CD4-positive, alpha-beta T cell treated with Interleukin-6 at 100 ng/mL for 8 hours (primary cell): ENCODE measurements at places on chromosomes 7 and 10.

DNA sequence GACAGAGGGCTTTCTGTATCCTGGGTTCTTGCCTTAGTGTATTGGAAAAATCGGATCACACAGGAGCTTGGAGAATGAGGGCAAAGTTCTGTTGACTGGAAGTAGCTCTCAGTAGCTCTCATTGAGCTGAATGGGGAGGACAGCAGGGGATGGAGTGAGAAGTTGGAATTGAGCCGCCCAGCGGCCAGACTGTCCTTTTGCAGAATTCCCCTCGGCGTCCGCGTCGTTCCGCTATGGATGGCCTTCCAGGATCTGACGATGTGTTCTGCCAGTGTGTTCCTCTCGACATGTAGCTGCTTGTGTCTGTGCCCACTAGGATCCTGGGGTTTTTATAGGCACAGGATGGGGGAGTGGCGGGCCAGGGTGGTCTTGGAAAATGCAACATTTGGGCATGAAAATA lies 351.8 kb upstream of the SEMA3A start:
- no peak for DNase-seq

- no peak for DNase-seq
Observed at GRCh38 chr10:115335366-115335765, 242.2 kb downstream of the ATRNL1 start.

DNA sequence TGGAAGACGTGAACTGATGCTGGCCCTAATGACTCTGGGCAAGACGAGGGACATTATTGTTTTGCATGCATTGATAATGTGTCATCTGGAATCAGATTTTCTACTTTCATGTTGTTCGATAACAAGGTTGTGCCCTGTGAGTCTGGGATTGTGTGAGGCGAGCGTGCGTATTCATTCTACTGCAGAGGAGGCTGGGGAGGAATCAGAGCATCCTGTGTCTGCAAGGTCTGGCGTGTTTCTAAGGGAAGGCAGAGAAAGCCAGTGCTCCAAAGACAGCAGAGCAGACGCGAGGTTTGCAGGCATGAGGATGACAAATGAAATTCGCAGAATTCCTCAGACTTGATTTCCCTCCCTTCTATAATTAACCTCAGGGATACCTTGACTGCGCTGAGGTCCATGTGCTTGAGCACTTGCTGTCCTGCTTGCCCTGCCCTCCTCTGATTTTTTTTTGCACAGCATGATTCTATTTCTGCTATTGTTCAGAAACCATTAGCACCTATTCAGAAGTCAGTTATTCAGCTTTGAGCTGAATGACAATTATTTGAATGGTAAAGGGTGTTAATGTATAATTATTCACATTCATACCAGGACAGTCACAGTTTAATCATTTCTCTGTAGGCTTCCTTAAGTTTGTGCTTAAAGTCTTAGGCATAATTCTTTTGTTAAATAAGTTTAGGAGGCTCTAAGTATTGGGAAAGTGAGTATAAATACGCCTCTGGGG lies 233.6 kb downstream of the EBF3 start:
- no peak for DNase-seq

DNA sequence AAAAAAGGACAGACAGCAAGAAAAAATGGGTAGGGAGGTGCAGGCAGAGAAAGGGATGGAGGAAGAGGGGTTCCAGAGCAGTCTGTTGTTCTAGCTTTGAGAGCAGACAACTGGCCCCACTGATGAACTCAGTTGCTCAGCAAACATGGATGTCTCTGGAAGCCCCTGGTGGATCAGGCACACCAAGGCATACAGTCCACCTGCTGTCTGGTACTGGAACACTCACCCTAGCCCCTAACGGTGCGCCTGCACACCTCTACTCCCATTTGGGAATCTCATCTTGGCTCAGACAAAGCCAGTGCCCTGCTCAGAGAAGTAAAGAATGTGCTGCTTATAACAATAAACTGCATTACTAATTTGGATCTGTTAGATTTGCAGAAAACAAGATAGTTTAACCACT lies 7.7 kb downstream of the MACROH2A2 start:
- DNase-seq: no peak

GRCh38 chr7:116145245-116145852 lies 65.0 kb upstream of the TES start:
- DNase-seq: no peak

DNA sequence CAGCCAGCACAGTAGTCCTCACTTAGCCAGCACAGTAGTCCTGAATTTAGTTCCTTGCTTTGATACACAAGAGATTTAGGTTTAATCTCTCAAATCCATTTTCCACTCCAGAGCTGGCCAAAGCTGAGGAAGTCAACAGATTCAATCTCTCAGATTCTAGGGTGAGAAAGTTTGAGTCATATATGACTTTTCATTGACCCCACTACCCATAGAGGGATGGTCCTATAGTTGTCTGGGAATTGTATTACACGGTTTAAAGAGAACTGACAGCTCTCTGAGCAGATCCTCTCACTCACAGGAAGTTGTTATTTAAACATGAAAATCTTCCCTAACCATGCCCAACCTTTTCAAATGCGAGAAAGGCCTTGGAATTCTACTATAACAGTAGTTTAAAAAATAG lies 641.8 kb upstream of the SEMA3D start:
- DNase-seq: no peak

DNA sequence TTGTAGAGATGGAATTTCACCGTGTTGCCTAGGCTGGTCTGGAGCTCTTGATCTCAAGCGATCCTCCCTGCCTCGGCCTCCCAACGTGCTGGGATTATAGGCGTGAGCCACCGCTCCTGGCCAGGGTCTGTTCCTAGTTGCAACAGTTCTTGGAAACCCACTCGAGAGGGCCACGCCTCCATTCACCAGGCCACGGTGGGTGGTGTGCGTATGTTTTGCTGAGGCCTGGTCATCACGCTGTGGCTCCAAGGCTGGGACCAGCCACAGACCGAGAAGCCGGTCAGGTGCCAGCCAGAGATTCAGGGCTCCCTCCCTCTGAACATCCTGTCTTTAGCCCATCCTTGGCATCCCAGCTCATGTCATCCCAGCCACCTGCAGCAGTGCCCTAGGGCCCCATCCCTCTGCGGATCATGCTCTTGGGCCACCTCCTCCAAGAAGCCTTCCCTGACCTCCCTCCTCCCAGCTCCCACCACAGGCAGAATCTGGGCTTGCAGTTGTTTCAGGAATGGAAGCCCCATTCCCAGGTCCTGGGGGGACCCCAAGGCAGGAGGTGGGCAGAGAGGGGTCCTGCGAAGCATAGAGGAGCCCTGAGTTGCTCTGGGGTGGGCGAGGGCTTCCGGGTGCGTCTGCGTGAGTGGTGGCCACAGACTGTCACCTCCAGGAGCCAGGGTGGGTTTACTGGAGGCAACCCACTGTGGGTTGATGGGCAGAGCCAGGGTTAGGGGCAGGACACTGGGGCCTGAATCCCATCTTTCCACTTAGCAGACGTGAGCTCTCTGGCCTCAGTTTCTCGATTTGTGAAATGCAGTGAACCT lies 5.2 kb downstream of the LAT2 start:
- no peak for DNase-seq

DNA sequence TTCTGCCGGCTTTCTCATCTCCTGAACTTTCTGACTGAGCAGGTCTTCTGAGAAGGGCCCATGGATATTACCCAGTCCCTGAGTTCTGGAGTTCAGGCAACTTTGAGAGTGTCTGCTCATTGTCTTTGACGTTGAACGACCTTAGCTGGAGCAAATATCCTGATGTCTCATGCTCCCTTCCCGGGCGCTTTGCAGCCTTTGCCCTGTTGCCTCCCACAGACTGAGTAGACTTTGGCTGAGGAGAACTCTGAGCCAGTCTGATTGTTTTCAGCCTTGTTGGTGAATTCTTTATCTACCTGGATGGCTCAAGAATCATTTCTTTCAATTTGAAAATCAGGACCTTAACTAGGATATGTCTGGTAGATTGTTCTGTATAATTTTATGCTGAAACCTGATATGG lies 353.7 kb downstream of the GLRX3 start:
- no peak for DNase-seq

- peak; percentile 21 for DNase-seq
Observed at GRCh38 chr7:4682621-4683042, 537 bp downstream of the FOXK1 start.

GRCh38 chr10:114077815-114078219 lies 34.2 kb downstream of the ADRB1 start:
- no peak for DNase-seq

- DNase-seq: no peak
Observed at GRCh38 chr10:24249829-24250415, 41.0 kb downstream of the KIAA1217 start.

GRCh38 chr7:46178661-46179060 lies 257.6 kb upstream of the IGFBP3 start:
- DNase-seq: no peak

GRCh38 chr10:69483963-69484362 lies 32.7 kb downstream of the TSPAN15 start:
- no peak for DNase-seq

DNA sequence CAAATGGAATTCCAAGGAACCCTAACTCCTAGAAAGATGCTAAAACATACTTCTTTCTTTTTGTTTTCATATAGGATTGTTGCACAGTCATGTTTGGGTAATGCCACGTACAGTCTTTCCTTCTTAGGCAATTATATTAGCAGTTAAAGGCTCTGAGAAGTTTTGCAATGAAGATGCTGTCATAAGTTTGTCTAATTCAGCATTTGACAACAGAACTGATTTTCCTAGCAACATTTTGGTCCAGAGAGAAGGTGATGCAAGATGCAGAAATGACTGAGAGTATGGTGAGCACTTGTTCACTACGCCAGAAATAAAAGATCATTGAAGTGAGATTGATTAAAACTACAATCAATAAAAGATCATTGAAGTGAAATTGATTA lies 184.0 kb upstream of the PLXNA4 start:
- no peak for DNase-seq

DNA sequence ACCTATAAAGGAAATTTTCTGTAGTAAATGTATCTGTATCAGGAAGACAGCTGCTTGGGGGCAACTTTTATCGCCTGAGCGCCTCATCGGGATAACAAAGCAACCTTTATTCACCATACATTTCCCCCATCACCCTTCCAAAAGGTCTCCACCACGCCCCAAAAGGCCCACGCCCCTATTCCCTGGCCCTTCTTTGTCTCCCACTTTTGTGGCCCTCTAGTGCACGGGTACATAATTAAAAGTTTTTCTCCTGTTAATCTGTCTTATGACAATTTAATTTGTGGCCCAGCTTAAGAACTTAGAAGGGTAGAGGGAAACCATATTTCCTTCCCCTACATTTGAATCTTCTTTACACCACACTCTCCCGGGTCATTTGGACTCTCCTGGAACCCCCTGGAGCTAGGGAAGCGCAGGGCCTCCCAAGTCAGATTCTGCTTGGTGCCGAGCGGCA lies 625 bp downstream of the RP9 start:
- no peak for DNase-seq

GRCh38 chr7:135831455-135832195 lies 83.0 kb upstream of the FAM180A start:
- DNase-seq: peak; percentile 37

GRCh38 chr7:75688200-75689136 lies 50.3 kb downstream of the HIP1 start:
- no peak for DNase-seq

DNA sequence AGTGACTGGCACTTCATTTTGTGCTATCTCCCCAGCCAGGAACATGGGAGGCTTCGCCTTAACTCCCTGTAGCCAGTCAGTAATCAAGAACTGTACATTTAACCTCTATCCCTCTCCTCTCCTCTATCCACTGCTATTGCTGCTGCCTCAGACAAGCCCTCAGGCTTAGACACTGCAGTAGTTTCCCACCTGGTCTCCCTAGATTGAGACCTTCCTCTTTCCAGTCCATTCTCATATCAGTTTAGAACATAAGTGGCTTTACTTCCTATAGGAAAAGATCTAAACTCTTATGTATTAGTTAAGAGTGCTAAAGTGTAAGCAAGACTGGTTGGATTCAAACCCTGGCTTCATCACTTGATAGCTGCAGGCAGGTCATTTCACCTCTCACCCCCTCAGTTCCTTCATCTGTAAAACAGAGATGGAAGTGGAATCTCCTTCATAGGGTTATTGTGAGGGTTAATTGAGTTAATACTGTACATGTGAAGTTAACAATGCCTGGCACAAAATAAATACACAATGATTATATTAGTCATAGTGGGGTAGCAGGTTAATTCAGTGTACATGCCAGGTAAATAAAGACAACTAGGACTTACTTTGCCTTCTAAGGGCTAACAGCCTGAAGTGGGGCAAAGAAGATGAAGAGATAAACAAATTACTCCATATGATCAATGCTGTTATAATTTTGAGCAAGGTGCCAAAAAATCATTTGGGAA lies 76.1 kb downstream of the ZNF277 start:
- DNase-seq: no peak

DNA sequence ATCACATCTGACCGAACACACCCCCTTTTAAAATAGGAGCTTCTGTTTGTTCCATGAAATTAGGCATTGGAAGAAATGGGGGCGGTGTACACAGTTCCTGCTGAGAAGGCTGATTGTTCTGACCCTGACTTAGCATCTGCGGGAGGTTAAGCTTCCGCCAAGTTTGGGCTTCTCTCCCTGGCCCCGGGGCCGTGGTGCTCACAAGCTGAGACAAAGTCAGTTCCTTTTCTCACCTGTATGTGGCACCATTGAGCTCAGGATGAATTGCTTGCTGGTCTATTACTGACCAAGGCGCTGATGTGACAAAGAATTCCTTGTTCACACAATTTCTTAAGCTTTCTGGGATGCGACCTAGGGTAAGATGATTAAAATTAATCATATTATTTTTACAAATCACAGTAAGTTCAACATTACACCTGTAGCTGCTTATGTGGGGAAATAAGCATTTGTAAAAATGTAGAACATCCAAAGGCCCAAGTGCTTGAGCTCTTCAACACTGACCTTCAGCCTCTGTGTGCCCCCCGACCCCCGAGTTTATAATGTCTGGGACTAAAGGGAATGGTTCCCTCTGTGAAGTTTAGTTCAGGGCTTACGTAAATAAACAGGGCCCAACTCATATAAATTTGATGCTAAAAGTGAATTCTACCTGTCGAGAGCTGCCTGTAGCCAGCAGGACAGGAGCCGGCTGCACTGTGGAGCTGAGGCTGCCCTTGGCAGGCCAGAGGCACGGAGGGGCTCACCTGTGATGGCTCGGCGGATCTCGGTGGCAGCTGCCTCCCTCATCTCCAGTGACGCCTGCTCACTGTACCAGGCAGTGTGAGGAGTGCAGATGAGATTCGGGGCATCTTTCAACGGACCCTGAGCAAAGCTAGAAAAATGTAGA lies 50.8 kb downstream of the ZRANB1 start:
- DNase-seq: no peak

- no peak for DNase-seq
Observed at GRCh38 chr10:74643596-74643975, 182.8 kb upstream of the KAT6B start.

GRCh38 chr10:119335671-119336353 lies 128.4 kb downstream of the GRK5 start:
- DNase-seq: no peak

DNA sequence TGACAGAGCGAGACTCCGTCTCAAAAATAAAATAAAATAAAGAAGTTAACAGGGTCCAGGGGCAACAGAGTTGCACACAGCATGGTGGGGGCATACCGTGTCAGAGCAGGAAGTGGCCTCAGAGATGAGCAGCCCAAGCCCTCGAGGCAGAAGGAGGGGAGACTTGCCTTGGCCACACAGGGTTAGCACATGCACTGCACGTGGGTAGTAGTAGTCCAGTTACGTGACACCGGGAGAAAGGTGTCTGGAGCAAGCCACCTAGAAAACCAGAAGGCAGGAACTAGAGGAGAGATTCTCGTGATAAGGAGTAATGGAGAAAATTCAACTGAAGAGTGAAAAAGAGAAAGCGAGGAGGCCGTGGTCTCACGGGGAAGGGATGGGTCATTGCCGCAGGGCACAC lies 9.8 kb upstream of the DENND2A start:
- DNase-seq: no peak
